Uterus (tissue), 4 donors: ENCODE measurements at places on chromosomes 2 and 18.
A peak's percentile ranks its signal among the peaks of the same experiment; 100 is the strongest.

- DNase-seq = no peak
These were observed 138.3 kb downstream of the DDX1 start for GRCh38 chr2:15729709-15730544.

GRCh38 chr2:143697744-143698143, 568.5 kb downstream of the ARHGAP15 start:
- DNase-seq = no peak

- no peak for DNase-seq
These were observed 190.6 kb upstream of the SPRED2 start for GRCh38 chr2:65622951-65623535.

GRCh38 chr18:59324623-59324971, 6.1 kb upstream of the CPLX4 start:
- no peak for DNase-seq

DNA sequence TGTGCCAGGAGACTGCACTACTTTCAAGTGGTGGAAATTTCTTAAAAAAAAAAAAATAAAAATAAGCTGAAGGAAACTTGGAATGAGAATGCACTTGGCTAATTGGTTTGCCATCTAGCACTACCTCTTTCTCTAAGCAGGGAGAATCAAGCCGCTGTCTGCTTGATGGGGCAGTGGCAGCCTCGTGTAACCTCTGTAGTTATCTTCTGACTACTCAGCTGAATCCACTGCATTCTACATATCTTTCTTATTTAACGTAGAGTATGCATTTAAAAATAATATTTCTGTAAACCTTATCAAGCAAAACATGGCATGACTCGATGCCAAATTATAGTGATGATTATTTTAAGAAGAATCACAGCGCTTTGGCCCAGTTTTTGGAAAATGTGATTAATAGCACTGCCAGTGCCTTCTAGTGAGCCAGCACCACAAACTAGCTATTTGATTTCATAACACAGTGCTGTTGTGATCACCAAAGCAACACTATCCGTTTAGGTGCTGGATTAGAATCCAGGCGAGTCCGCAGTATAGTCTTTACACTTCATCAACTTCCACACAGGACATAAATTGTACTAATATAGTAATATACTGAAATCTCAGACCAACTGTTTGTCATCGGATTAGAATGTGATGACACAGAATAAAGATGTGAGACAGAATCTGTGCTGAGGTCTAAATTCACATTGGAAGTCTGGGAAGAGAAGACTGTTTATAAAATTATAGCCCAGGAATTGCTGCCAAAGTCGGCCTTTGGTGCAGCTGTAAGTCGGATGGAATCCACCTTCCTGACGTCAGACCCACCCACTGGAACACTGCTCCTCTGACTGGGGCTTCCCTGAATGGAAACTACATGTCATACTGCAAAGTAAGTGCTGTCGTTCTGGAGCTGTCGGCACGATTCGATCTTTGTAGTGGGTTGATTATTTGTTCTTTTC, 136.5 kb upstream of the ETAA1 start:
- peak; percentile 92 for DNase-seq
